ENCODE measurements at places on chromosomes 3 and 15. TPM values are rescaled to one million over a fixed set of nuclear protein-coding genes. Genes with fewer than 3 reads are reported as not detected.

DNA sequence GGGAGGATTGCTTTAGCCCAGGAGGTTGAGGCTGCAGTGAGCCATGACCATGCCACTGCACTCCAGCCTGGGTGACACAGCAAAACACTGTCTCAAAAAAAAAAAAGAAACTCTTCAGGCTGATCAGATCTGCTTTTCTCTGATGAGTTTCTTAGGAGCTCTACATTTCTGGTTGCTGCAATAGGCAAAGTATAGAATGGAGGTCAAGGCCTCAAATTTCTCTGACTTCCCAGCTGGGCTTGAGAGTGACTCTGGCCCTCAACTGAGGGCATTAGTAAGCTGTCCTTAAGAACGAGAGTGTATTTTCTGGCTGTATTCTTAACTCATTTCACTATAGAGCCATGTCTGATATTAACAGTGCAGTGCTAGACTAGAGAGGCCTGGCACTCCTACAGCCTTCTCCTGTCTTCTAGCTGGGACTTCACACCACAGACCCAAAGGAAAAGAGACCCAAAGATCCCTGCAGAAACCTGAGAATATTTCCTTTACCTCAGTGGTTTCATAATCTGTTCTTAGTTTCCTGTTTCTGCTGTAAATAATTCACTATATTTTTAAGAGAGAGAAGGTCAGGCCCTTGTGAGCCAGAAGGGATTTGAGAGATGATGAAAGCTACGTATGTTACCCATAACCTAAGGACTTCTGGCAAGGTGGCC lies 2.0 kb upstream of the NR1I2 start:
- no peaks in the 10 kb centered on the region for H3K27me3 ChIP-seq
- no peak overlapping the region for H3K27ac ChIP-seq
- no peak for DNase-seq
- H3K36me3 ChIP-seq = no peaks in the 10 kb centered on the region
- H3K4me1 ChIP-seq = no peaks in the 10 kb centered on the region
- H3K4me3 ChIP-seq = no peak overlapping the region

- H3K36me3 ChIP-seq = no peaks in the 10 kb centered on the region
- DNase-seq = no peak
- H3K4me1 ChIP-seq = no peaks in the 10 kb centered on the region
- no peak overlapping the region for H3K27ac ChIP-seq
- no peaks in the 10 kb centered on the region for H3K27me3 ChIP-seq
- H3K4me3 ChIP-seq = no peak overlapping the region
Observed at GRCh38 chr15:80558631-80559319, 136.3 kb upstream of the ABHD17C start.

DNA sequence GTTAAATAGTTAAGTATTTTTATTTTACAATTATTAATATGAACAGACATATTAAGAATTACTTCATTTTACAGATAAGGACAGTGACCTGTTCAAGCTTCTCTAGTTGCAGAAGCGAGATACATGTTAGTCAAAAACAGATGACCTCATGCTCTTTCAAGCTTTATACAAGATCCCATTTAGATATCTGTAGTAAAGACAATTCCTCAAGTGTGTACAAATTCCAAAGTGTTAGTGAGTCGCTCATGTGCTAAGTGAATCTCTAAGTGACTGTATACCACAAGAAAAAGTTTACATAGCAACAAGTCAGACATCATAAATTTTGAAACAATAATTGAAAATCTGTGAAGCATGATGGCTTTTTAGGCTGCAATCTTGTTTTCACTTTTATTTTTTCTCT lies 293.8 kb downstream of the ROBO1 start:
- no peak for DNase-seq
- H3K27me3 ChIP-seq = no peaks in the 10 kb centered on the region
- H3K4me1 ChIP-seq = no peaks in the 10 kb centered on the region
- no peak overlapping the region for H3K27ac ChIP-seq
- no peak overlapping the region for H3K4me3 ChIP-seq

PLCB2 gene
- 1.7 TPM for total RNA-seq

CCR8 gene
- total RNA-seq = not detected

ANKUB1 gene
- total RNA-seq = not detected

DUOXA2 gene
- total RNA-seq = not detected

Measured in Panc1 (cell line).